Choroid plexus epithelial cell (primary cell): ENCODE measurements at places on chromosomes 1 and 21.

DNA sequence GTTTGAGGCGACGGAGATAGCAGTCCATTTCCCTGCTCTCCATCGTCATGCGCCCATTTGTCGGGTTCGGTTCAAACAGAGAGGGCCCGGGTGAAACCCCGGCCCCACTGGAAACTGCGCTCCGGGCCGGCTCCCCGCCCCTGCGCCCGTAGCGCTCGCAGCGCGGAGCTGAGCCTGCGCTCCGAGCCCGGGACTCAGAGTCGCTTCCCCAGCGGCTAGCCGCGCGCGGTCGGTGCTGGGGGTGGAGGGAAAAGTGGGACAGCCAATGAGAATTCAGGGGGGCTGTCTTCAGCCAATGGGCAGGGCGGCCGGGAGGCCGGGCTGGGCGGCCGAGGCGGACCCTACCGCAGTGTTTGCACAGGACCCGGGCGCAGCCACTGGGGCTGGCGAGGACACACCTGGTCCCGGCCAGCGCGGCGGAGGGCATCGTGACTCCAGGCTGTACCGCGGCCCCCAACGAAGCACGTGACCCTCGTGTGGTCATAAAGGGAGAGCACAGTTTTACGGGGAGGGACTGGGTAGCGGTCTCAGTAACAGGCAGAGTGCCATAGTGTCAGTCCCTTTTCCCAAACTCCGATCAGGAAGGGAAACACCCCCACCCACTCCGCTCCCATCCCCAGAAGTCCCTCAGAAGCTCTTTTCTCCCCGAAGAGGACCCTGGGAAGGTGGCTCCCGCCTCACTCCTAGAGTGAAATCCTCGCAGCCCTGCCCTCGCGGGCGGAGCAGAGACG lies at the start of gene INKA2:
TSS of gene INKA2 (minus strand) at position 202 of the 731 bp plus-strand sequence. CDS start at position 49, 153 bp downstream.
- DNase-seq = peak; percentile 83

DNA sequence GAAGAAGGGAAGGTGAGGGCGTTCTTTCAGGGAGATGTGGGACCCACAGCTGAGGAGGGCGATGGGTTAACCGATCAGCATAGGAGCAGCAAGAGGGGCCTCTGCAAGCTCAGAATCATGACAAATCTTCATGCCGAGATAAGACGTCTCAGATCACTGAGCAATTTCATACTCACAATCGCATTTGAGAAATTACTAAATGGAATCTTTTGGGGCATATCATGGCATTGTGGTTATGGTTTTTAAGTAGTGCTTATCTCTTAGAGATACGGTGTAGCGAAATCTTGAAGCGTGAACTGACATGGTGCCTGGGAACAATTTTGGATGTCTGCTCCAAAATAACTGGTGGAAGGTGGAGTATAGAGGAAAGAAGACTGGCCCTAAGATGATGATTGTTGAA lies 6.2 kb downstream of the TNNT2 start:
- DNase-seq = no peak

GRCh38 chr1:113536182-113536780 lies 146.0 kb downstream of the MAGI3 start:
- DNase-seq = peak; percentile 41

DNA sequence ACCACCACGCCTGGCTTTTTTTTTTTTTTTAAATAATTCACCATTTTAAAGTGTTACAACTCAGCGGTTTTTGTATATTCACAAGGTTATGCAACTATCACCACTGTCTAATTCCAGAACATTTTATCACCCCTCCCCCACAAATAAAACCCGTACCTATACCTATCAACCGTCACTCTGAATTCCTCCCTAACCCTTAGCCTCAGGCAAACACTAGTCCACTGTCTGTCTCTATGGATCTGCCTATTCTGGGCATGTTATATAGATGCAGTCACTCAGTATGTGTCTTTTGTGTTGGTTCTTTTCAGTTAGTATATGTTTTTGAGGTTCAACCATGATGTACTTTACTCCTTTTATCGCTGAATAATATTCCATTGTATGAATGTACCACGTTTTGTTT lies 19.3 kb upstream of the GRHL3 start:
- no peak for DNase-seq

- no peak for DNase-seq
Measured at GRCh38 chr1:147163019-147163418, 9.3 kb downstream of the PRKAB2 start.

- no peak for DNase-seq
Measured at GRCh38 chr1:14648391-14648790, 49.9 kb downstream of the KAZN start.

DNA sequence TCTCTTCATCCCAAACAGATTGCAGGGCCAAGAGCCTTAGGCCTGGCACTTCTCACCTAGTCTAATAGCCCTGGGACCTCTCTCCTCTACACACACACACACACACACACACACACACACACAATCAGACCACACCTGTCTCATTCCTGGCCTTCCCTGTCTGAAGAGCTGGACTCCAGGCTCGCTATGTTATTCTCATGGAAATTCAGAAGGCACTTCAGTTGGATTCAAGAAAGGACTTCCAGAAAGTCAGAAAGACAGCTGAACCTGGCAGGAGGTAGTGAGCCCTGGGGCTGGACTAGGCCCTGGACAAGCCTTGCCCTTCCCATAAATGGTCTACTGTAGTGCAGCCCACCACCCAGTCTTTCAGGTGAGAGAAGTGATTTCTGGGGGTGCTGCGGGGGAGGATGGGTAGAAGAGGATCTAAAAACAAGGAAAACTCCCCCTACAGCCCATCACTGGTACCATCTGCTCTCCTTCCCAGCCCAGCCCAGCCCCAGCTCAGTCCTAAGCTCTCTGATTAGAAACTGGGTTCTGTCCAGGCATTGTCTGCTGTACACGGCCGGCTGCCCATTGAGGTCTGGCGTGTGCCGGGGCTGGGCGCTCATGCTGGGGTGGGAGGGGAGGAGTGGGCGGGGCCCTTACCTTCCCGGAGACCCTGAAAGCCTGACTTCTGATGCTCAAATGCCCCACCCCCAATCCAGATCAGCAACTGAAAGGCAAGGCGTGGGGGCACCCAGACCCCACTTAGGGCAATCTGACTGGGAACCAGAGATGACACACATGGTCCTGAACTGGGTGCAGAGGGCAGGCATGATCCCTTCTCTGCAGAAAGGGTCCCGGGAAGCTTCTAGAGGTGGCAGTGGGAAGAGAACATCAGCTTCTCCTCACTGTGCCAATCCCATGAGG lies 2.5 kb downstream of the KIF21B start:
- DNase-seq = peak; percentile 53

GRCh38 chr1:9883585-9884449 lies 26.3 kb downstream of the CTNNBIP1 start:
- DNase-seq = no peak

DNA sequence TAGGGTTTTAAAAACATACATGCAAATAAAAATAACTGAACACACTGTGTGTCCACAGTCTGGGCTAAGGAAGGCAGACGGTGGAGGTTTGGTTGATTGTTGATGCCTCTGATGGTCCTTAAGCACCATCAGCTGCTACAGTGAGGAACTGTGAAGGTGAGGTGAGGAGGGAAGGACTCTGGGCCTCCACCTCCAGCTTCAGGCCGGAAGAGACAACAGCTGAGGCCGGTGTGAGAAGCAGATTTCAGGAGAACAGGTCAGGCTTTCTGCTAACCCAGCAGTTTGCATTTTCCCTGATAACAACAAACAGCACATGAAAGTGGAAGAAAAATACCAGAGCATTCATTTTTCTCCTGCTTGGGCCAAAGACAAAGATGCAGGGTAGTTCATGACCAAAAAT lies 189.9 kb upstream of the AJAP1 start:
- no peak for DNase-seq

DNA sequence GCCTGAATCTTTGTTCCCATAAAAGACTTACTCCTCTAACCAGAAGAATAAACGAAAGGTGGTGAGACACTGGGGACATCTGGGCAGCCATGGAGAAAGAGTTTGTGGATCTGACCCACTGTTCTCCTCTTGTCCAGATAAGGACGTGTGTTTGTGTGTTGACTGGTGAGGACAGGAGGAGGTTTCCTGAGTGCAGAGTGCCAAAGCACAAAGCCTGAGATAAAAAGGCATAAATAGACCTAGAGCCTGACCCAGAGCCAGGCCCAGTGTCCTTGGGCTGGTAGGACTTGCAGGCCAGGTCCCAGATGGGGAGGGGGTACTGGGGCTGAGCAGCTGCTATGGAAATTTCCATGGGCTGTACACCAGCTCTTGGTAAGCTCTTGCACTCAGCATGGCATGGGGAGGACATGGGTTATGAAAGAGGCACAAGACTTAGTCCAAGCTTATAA lies 19.6 kb upstream of the COQ8A start:
- no peak for DNase-seq

- no peak for DNase-seq
Measured at GRCh38 chr1:233597489-233597901, 16.4 kb upstream of the KCNK1 start.

DNA sequence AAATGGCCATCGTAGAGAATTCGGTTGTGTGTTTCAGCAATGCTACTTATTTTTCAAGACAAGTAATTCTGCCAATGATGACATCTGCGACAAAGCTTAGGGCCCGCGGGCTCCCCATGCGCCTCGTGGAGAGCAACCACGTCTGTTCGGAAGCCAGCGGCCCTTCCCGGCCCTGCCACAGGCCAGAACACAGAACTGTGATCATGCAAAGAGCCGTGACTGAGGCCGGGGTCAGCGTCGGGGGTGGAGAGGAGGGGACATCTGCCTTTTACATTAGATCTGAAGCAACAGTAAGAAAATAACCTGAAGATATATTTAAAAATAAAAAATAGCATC lies 103.7 kb downstream of the PGBD5 start:
- DNase-seq = no peak

DNA sequence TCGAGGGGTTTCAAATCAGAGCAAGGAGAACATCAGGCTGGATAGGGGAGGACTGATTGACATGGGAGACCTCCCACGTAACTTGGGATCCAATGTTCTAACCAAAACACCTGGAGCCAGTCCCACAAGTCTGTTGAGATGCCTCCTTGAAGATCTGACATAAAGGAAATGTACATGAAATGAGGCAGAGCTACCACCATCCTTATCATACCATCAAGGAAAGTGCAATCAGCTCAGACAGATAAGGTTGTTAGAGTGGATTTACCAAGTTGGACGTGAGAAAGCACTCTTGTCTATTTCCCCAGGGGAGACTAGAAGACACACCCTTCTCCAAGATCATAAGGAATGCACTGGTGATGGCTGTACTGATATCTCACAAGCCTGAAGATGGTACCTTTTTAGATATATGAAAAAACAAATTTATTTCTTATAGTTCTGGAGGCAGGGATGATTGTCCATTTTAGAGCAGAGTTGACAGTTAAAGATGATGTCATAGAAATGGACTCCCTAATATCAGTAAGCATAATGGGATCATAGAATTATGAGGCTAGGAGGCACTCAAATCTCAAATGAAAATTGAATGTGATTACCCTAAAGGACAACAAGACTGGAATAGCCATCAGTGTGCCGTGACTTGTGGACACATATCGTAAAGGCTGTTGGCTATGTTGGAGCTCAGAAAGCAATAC lies 129.1 kb upstream of the RAB4A start:
- no peak for DNase-seq

GRCh38 chr1:203673550-203674411 lies 47.1 kb downstream of the ATP2B4 start:
- DNase-seq = peak; percentile 88

DNA sequence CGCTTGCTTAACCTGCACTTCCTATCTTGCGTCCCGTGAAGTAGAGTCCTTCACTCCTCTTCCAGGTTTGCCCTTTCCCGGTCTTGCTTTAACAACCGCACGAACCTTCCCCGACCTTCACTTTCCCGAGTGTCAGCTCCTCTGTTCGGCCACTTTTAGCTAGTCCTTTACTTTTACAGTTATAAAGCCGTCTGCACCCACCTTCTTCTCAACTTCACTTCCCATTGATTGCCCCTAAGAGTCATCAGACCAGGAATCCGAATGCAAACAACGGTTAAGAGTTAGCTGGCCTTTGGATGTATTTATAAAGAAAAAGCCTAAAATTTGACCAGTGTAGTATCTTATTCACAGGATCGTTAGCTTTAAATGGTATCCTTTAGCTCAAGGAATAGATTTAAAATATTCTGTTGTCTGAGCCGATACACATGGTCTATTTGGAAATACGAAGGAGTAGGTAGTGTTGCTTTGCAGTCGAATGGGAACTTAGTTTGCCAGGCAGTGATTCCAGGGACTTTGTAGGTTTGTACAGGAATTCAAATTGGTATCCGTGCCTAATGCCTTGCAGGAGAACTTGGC lies 1.4 kb downstream of the PPP2R5A start:
- DNase-seq = peak; percentile 19

- peak; percentile 82 for DNase-seq
Measured at GRCh38 chr1:51926171-51926812, 47.8 kb upstream of the NRDC start.

GRCh38 chr21:14403681-14404318 lies 20.9 kb upstream of the HSPA13 start:
- peak; percentile 69 for DNase-seq

- DNase-seq = no peak
Measured at GRCh38 chr1:30145723-30146303, 577.6 kb downstream of the MATN1 start.

DNA sequence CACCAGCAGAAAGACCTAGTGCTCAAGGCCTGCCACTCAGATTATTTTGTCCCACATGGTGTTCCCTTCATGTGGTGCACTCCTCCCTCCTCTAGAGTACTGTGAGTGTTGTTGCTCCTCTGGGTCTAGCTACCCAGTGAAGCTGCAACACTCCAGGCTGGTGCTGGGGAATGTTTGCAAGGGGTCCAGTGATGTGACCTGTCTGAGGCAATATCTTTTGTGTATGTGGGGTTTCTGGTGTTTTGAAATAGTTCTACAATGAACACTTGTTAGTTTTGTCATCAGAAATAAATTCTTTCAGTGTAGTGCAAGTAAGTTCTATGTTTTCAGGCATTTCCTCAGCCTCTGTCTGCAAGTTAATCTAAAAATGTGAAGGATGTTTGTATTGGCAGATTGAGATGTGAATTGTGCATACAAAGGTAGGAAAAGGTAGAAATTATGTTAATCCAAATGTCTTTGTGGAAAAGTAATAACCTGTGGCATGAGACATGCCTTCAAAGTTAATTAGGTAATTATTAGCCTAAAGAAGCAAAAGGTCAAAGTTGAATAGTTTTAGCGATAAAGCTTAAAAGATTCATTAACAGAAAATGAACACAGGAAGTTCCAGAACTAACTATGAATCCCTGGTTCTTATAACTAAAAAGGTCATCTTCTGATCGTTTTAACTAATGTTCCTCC lies 616.8 kb downstream of the LTN1 start:
- peak; percentile 95 for DNase-seq
